ENCODE measurements at places on chromosomes 1 and 21.

DNA sequence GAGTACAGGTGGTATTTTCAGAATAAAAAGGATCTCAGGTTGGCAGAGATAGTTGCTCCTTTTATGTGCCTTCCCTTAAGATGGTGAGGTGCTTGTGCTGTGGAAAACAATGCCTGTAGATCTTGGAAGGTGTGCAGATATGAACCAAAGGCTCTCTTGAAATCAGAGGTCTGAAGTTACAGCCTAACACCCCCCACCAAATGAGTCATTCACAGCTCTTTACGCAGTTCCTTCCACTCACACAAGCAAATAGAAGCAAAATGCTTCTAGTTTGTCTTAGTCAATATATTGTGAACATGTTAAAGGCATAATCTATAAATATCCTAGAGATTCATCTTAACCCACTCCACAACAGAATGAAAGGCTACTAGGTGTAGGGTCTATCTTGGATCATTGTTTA lies 128.9 kb upstream of the NR5A2 start:
- H3K4me3 ChIP-seq, result no peak overlapping the region
- H3K4me1 ChIP-seq, result no peaks in the 10 kb centered on the region

DNA sequence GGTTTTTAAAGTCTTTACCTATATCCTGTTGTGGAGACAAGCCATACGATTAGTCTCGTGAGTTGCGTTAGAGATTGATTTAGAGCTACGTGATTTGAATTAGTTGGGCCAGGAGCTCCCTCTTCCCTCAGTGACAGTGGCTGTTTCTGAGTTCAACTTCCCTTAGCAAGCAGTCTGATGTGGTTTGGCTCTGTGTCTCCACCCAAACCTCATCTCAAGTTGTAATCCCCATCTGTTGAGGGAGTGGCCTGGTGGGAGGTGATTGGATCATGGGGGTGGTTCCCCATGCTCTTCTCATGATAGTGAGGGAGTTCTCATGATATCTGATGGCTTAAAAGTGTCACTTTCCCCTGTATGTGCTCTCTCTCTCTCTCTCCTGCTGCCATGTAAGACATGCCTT lies 192.9 kb upstream of the PTGFR start:
- no peaks in the 10 kb centered on the region for H3K4me1 ChIP-seq
- DNase-seq, result no peak
- no peak overlapping the region for H3K27ac ChIP-seq
- no peaks in the 10 kb centered on the region for H3K36me3 ChIP-seq
- H3K27me3 ChIP-seq, result no peaks in the 10 kb centered on the region

GRCh38 chr1:182459949-182460348 lies 10.0 kb downstream of the RGSL1 start:
- H3K4me1 ChIP-seq, result no peaks in the 10 kb centered on the region
- H3K27ac ChIP-seq, result no peak overlapping the region
- no peaks in the 10 kb centered on the region for H3K36me3 ChIP-seq
- H3K27me3 ChIP-seq, result no peaks in the 10 kb centered on the region

GRCh38 chr21:41965461-41966013 lies 11.7 kb upstream of the C2CD2 start:
- DNase-seq, result no peak
- no peaks in the 10 kb centered on the region for H3K4me1 ChIP-seq
- H3K27me3 ChIP-seq, result no peaks in the 10 kb centered on the region
- no peak overlapping the region for H3K4me3 ChIP-seq
- no peaks in the 10 kb centered on the region for H3K36me3 ChIP-seq

DNA sequence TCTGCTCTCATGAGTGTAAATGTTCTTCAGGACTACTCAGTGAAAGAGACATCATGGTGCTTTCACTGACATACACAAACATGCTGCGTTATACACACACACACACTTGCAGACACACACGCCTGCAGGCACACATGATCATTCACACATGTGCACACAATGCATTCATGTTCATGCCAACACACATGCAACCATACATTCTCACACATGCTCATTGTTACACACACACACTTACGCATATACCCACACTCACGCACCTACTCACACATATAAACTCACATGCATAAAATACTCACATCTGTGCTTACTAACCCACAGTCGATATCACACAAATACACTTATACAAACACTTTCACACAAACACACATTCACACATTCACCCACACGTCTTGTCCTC lies 241.6 kb downstream of the LMX1A start:
- peaks cover 11% of the 10 kb centered on the region for H3K4me1 ChIP-seq
- no peaks in the 10 kb centered on the region for H3K27me3 ChIP-seq
- H3K4me3 ChIP-seq, result no peak overlapping the region
- DNase-seq, result no peak
- no peak overlapping the region for H3K27ac ChIP-seq
- H3K36me3 ChIP-seq, result no peaks in the 10 kb centered on the region

GRCh38 chr1:245393694-245394093 lies 238.9 kb downstream of the KIF26B start:
- no peaks in the 10 kb centered on the region for H3K27me3 ChIP-seq
- no peaks in the 10 kb centered on the region for H3K36me3 ChIP-seq
- no peak overlapping the region for H3K27ac ChIP-seq
- H3K4me1 ChIP-seq, result no peaks in the 10 kb centered on the region
- H3K4me3 ChIP-seq, result no peak overlapping the region

DNA sequence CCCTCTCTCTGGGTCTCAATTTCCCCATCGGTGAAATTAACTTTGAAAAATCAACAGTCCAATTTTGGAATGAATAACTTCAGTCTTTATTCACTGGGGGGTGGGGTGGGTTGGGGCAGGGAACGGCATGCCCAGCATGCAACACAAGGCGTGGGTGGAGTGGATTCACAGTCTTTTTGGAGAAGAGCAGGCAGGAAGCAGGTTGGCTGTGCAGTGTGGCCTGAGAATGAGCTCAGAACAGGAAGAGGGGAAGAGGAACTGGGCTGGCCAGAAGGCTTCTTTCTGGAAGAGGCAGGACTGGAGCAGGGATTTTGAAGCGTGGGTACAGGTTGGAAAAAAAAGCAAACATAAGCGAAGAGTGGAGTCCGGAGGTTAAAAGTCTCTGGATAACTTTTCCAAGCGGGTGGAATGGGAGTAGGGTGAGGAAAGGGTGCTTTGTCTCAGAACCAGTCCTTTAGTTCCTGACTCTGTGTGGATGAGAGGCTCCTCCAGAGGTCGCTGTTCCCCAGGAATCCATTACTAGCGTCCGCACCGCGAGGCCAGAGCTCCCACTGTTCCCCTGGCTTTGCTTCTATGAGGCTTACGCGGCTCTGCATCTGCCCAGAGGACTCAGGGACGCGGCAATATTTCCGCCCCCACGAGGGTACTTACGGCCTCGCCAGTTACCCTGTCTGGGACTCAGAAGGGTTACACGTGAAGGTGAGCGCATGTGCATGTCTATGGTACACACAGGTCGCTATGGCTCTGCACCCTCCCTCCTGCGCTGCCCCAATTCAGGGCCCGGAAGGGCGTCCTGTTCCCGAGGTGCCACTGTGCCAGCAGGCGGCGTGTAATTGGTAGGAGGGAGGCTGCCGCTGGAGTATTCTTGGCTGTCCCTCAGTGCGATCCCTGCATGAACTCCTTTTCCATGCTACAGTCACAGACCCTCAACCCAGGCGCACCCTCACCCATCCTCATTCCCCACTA lies 5.5 kb upstream of the FOXD2 start:
- H3K27me3 ChIP-seq, result no peaks in the 10 kb centered on the region
- DNase-seq, result no peak
- H3K36me3 ChIP-seq, result no peaks in the 10 kb centered on the region
- peaks cover 13% of the 10 kb centered on the region for H3K4me1 ChIP-seq
- H3K4me3 ChIP-seq, result no peak overlapping the region

DNA sequence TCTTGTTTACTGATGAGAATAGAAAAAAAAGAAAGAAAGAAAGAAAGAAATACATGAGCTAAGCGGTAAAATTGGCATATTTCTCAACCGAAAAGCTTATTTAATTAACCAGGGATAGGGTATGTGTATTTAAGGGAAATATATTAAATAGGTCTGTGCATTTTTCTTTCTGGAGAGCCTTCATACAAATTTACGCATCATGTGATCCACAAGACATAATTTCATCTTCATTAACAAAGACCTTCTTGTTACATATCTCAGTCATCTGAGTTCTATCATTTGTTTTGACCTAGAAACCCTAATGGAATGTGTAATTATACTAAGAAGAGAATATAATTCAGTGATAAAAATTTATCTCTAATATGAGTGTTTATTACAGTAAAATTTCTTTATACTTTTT lies 37.2 kb downstream of the CFH start:
- H3K27me3 ChIP-seq, result no peaks in the 10 kb centered on the region
- no peak for DNase-seq
- H3K36me3 ChIP-seq, result no peaks in the 10 kb centered on the region
- no peaks in the 10 kb centered on the region for H3K4me1 ChIP-seq
- H3K4me3 ChIP-seq, result no peak overlapping the region
- no peak overlapping the region for H3K27ac ChIP-seq

DNA sequence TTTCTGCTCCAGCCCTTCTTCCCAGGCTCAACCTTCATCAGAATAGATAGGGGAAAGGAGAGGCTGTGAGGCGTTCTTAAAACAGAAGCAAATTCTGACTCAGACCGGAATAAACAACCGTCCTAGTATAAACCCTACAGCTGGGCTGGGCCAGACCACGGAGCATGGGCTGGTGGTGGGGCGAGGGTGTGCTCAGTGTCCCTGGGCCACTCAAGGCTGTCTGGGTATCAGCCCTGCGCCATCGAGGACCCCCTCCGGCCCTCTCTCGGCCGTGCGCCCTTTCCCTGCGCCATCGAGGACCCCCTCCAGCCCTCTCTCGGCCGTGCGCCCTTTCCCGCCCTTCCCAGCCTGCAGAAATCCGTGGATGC lies 36.0 kb downstream of the CAPN2 start:
- no peak for DNase-seq
- no peaks in the 10 kb centered on the region for H3K27me3 ChIP-seq
- peaks cover 85% of the 10 kb centered on the region for H3K36me3 ChIP-seq
- no peak overlapping the region for H3K4me3 ChIP-seq
- H3K4me1 ChIP-seq, result no peaks in the 10 kb centered on the region
- H3K27ac ChIP-seq, result peak overlapping the region; percentile 16

- no peaks in the 10 kb centered on the region for H3K27me3 ChIP-seq
- no peak overlapping the region for H3K27ac ChIP-seq
- H3K36me3 ChIP-seq, result no peaks in the 10 kb centered on the region
Measured at GRCh38 chr1:171910786-171911185, 69.5 kb downstream of the DNM3 start.

DNA sequence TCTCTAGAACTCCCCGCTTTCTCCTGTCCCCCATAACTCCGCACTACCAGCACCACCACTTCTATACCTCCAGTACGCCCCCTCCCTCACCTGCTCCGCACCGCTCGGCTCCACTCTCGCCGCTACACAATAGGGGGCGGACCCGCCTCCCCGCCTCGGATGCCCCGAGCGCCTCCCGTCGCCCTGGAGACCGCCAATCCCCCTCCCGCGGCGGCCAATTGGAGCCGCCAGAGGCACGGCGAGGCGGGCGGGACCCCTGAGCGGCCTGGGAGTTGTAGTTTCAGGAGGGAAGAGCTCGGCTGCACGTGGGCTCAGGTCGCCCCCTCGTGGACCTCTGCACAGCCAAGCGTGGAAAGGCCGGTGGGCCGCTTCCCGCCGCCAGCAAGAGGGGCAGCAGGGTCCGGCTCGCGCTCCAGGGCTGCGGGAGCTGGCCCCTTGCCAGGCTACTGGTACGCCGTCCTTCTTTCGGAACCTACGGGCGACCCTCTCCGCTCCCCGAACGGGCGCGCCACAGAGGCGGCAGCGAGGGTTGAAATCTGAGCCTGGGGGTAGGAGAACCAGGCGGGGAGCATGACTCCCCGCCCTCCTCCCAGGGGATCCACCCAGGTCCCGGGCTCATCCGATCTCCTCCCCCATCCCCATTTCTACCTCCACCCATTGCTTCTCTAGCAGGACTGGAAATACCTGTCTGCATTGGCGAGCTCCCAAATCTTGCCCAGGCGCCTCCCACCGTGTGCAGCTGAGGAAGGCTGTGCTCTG lies at the start of gene IGSF9:
TSS of gene IGSF9 (minus strand) at position 131 of the 759 bp plus-strand sequence. CDS start 2,159 bp downstream, outside the sequence.
- H3K27me3 ChIP-seq, result no peaks in the 10 kb centered on the region
- peaks cover 14% of the 10 kb centered on the region for H3K4me1 ChIP-seq
- peak within 1 kb of the TSS; percentile 50 for H3K27ac ChIP-seq
- no peaks in the 10 kb centered on the region for H3K36me3 ChIP-seq

DNA sequence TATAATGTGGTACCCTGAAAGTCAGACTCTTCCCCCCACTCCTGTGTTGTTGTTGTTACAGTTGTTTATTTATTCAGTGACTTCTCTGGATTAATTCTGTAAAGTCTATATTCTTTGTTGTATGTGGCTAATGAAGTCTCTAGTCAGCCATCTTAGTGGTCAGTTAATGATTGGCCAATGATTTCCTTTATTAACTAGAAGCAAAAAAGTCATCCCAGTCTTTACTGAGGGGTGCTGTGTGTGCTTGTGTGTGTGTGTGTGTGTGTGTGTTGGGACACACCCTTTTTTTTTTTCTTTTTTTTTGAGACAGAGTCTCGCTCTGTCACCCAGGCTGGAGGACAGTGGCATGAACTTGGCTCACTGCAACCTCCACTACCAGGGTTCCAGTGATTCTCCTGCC lies 37.3 kb upstream of the HYI start:
- H3K27ac ChIP-seq, result peak overlapping the region; percentile 63
- H3K36me3 ChIP-seq, result no peaks in the 10 kb centered on the region
- peaks cover 21% of the 10 kb centered on the region for H3K4me1 ChIP-seq
- no peak overlapping the region for H3K4me3 ChIP-seq

- H3K27ac ChIP-seq, result peak overlapping the region; percentile 53
- H3K4me1 ChIP-seq, result peaks cover 6% of the 10 kb centered on the region
- no peaks in the 10 kb centered on the region for H3K27me3 ChIP-seq
- DNase-seq, result no peak
- H3K36me3 ChIP-seq, result peaks cover 24% of the 10 kb centered on the region
Measured at GRCh38 chr1:151165281-151165737, 393 bp downstream of the LYSMD1 start.
